Pancreas (tissue), 10 donors: ENCODE measurements at places on chromosomes 4 and X. TPM values are rescaled to one million over a fixed set of nuclear protein-coding genes. Genes with fewer than 3 reads are reported as not detected.

The PHKA1 gene
- 4.5 TPM for total RNA-seq

The EMD gene
- 23.1 TPM for total RNA-seq

- DNase-seq = no peak
Observed at GRCh38 chr4:8305851-8306471, 36.4 kb downstream of the HTRA3 start.

GRCh38 chrX:17440258-17440657, 65.3 kb downstream of the NHS start:
- no peak for DNase-seq

DNA sequence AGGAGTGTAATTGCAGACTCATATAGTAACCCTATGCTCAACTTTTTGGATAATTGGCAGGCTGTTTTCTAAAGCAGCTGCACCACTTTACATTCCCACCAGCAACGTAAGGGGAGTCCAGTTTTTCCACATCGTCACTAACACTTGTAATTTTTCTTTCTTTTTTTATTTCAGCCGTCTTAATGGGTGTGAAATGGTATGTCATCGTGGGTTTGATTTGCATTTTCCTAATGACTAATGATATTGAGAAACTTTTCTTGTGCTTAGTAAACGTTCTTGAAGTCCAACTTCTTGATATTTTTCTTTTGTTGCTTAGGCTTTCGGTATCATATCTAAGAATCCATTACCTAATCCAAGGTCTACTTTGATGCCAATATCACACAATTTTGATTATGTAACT, 95.3 kb upstream of the IL1RAPL1 start:
- DNase-seq = no peak

- DNase-seq = no peak
Observed at GRCh38 chr4:113077575-113077974, 28.1 kb downstream of the ANK2 start.

- no peak for DNase-seq
Observed at GRCh38 chr4:93199492-93199891, 629.1 kb upstream of the ATOH1 start.

The NOX1 gene
- total RNA-seq = not detected

DNA sequence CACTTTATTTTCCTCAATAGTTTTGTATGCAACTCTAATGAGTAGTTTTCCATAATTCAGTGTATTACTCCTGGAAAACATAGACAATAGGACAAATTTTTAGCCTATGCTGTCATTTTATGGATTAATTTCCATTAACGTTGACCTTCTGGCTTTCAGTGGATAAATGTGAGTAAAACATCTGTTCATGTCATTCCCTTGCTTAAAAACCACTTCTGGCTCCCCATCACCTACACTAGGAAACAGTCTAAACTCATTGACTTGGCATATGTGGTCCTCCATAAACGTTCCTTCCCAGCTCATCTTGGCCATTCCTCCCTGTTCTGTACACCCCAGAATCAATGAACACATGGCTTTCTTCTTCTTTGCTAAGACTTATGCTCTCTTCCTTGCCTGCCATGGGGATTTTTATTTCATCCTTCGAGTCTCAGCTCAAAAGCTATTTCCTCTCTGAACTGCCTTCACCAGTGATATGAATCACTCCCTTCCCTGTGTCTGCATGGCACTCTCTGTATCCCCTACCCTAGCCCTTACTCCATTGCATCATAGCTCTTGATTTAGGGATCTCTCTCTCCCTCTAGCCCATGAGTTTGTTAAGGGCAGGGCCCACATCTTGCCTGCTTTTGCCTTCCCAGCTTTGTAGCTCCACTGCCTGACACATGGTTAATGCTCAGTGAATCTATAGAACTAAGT, 34.8 kb downstream of the DOCK11 start:
- no peak for DNase-seq
